Smooth muscle cell of the pulmonary artery (primary cell): ENCODE measurements at places on chromosomes 1 and 21. TPM values are rescaled to one million over a fixed set of nuclear protein-coding genes. Genes with fewer than 3 reads are reported as not detected.

GJA5 gene
- 2.9 and 38.4 TPM in 2 replicates for total RNA-seq

SLC35F3 gene
- total RNA-seq = 0.23 TPM in 1 of 2 replicates, not detected in the other

OR2AK2 gene
- total RNA-seq = not detected in 2 replicates

KRTAP13-2 gene
- total RNA-seq = not detected in 2 replicates

MRPL37 gene
- 41.7 and 49.0 TPM in 2 replicates for total RNA-seq

PLPP3 gene
- 49.2 and 306 TPM in 2 replicates for total RNA-seq

IGSF21 gene
- total RNA-seq = not detected in 2 replicates

GJB4 gene
- not detected in 2 replicates for total RNA-seq

SLFNL1 gene
- total RNA-seq = 0.46 and 0.86 TPM in 2 replicates

AADACL4 gene
- total RNA-seq = not detected in 2 replicates

EDARADD gene
- total RNA-seq = 0.07 TPM in 1 of 2 replicates, not detected in the other

PRKAA2 gene
- 4.4 and 9.8 TPM in 2 replicates for total RNA-seq

SYTL1 gene
- total RNA-seq = 0.07 TPM in 2 replicates

SPAG17 gene
- not detected in 2 replicates for total RNA-seq

AJAP1 gene
- total RNA-seq = 0.65 TPM in 1 of 2 replicates, not detected in the other

TTC39A gene
- total RNA-seq = 1.6 and 2.0 TPM in 2 replicates

PDC gene
- 0.07 TPM in 1 of 2 replicates, not detected in the other for total RNA-seq

SPATA1 gene
- total RNA-seq = 0.46 and 0.63 TPM in 2 replicates

COL16A1 gene
- 90.8 and 97.8 TPM in 2 replicates for total RNA-seq

ARHGEF19 gene
- 5.1 and 8.1 TPM in 2 replicates for total RNA-seq

CATSPERE gene
- total RNA-seq = 0.72 and 0.73 TPM in 2 replicates

TRPM2 gene
- total RNA-seq = under 0.01 TPM in 1 of 2 replicates, not detected in the other

RXFP4 gene
- 0.07 TPM in 1 of 2 replicates, not detected in the other for total RNA-seq

MYBPH gene
- 0.07 TPM in 1 of 2 replicates, not detected in the other for total RNA-seq

AKR1A1 gene
- total RNA-seq = 113 and 120 TPM in 2 replicates

C1QB gene
- not detected in 2 replicates for total RNA-seq

KCNT2 gene
- total RNA-seq = 6.6 and 10.8 TPM in 2 replicates

S100A7 gene
- not detected in 2 replicates for total RNA-seq

PRDM15 gene
- total RNA-seq = 5.8 and 6.4 TPM in 2 replicates

SMIM1 gene
- total RNA-seq = 0.78 and 1.3 TPM in 2 replicates

CLEC20A gene
- total RNA-seq = not detected in 2 replicates

DPT gene
- 0.53 and 9.7 TPM in 2 replicates for total RNA-seq

PBXIP1 gene
- 127 and 136 TPM in 2 replicates for total RNA-seq

F13B gene
- not detected in 2 replicates for total RNA-seq

OR2T33 gene
- total RNA-seq = not detected in 2 replicates

LMOD1 gene
- 22.2 and 40.4 TPM in 2 replicates for total RNA-seq

CD34 gene
- 0.13 and 0.39 TPM in 2 replicates for total RNA-seq

NTMT2 gene
- total RNA-seq = not detected in 2 replicates
